ENCODE measurements at places on chromosomes 2 and 18.

- DNase-seq: no peak
Measured at GRCh38 chr18:79488311-79489050, 92.8 kb downstream of the NFATC1 start.

DNA sequence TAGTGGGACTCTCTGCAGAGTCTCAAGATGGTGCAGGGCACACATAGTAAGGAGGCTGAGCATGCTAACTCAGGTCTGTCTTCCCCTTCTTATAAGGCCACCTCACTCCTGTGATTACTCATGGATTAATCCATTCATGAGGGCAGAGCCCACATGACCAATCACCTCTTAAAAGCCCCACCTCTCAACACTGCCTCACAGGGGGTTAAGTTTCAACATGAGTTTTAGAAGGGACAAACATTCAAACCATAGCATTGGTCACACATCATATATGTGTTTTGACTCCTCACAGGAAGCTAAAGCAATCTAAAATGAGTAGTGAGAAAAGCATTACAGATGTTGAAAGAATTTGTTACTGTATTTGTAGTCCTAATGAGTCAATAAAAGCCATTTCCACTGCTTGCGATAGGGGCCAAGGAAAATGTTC lies 57.5 kb downstream of the DTNA start:
- DNase-seq: no peak

GRCh38 chr2:76760367-76760704 lies 761.8 kb downstream of the LRRTM4 start:
- no peak for DNase-seq

DNA sequence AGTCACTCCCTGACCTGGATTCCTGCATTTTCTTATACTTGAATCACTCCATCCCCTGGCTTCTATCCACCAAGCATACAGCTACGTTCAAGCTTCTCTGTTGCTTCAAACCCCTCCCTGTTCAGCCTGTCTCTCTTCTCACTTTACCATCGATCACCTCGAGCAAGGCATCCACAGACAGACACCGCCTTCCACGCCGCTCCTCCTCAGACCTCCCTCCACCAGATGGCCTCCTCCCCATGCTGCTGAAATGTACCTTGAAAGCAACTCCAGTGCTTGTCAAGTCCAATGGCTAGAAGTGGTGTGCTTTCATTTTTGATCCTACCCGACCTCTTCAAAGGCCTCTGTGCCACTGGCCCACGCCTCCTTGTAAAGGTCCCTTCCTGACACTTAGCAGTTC lies 131.3 kb upstream of the ACAA2 start:
- DNase-seq: peak; percentile 43

DNA sequence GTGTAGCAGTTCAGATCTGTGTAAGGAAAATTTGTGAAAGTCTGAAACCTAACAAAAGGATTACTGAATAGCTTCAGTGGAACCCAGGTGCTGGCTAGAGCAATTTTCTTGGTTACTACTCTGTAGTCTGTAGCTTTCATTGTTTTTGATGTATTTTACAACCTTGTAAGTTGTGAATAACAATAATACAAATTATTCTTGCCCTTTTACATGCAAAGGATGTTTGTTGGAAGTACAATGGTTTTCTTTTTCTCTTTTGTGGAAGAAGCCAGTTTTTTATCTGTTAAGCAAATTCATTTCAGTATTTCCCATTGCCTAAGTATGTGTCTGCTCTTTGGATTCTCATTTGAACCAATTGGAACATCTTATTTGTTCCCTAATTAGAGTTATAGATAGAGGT lies 10.2 kb downstream of the LCLAT1 start:
- DNase-seq: no peak

- DNase-seq: no peak
Measured at GRCh38 chr2:73072416-73072815, 904 bp upstream of the SFXN5 start.

GRCh38 chr2:231699006-231699405 lies 9.3 kb upstream of the PTMA start:
- DNase-seq: no peak

DNA sequence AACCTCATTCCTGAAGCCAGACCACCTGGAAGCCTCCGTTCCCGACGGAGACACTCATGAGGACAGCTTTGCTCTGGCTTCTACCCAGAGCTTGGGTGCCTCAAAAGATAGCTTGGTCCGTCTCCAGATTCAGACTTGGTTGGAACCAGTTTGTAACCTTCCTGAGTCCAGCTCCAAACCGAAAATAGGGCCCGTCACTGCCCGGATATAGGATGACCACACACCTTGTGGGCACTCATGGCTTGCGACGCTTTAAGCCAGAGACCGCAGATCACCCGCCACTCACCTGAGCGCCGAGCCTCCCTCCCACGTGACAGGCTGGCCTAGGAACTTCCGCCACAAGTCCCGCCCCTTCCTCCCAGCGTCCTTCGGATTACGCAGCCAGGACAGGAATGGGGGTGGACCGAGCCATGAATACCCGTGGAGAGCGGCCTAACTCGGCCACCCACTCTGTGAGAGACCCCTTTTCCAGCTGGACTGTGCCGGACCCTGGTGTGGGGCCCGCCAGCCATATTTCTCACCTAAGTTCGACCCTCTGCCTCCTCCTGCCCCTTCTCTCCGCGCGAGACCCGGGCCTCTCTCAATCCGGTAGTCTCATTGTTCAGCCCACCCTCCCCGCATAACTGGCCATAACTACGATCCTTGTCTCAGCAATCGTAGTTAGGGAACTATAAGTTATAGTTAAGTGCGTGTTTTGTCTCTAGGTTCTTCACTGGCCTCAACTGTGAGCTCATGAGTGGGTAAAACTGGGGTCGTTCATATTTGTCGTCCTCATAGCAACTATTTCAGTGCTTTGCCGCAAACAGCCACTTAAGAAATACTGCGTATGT lies at the start of gene MPV17:
MPV17 (minus strand) TSS at position 332 of the 830 bp plus-strand sequence. CDS start 580 bp downstream, outside the sequence.
- peak; percentile 95 for DNase-seq

DNA sequence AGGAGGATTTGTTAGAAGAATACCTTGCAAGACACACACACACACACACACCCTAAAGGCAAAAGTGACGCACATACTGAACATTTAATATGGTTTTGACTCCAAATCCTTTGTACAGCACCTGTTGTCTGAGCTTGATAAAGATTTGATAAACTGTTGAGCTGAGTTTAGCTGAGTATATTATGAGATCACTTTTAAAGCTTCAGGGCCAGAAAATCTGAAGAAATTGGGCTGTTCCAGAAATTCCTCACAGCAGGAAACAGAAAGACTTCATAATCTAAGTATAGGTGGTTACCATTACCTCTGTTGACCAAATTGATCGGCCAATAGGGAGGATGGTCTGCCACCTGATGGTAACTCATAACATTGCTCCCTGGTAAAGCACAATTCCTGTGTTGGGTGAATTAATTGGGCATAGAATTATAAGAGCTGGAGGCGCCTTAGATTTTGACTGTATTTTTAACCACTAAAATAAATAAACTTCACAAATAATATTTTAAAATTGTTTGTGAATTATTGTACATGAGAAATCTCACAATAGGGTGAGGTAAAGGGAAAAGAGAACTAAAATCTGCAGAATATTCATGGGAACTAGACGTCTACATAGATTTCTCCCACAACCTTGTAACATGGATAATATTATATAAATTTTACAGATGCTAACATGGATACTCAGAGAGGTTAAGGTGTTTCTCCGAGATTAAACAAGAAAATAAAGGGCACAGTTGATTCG lies 21.8 kb upstream of the RPIA start:
- peak; percentile 14 for DNase-seq

- DNase-seq: peak; percentile 10
Measured at GRCh38 chr18:45993438-45993837, 26.3 kb upstream of the EPG5 start.

DNA sequence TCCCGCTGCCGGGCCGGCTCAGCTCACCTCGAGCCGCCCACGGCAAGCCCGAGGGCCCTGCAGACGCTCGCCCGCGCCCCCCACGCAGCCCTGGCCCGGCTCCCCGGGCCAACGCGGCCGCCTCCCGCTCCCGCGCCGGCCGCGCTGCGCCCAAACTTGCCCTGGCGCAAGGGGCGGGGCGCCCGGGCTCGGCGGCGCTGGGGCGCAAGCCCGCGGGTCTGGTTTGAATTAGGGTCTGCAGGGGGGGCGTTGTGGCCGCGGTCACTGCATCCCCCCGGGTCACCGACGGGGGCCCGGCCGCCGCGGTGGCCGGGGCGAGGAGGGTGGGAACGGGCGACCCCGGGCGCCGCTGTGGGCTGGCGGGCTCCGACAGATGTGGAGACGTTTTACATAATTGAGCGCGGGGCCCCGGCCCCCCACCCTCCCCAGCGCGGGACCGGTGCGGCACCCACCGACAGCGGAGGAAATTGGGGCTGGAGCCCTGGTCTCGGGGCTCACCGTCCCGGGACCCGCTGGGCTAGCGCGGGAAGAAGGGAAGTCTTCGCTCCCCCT lies 690 bp downstream of the SDC1 start:
- no peak for DNase-seq

- DNase-seq: no peak
Measured at GRCh38 chr2:168974428-168974827, 56.7 kb downstream of the ABCB11 start.

DNA sequence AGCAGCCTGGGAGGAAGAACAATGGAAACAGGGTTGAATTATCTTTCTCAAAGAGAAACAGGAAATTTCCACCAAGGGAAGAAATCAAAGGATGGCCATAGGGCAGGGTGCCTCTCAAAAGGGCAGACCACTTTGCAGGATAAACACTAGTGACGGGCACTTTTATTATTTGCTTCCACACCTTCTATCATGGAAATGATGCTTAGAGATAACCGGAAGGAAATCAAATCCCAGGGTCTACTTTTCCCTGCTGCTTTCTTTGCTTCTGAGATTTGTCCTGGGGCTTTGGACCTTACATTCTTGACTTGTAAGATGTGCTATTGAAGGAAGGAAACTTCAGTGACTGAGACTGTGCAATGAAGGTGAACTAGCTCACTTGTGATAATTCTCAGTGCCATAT lies 1.1 kb upstream of the SCN9A start:
- no peak for DNase-seq

- no peak for DNase-seq
Measured at GRCh38 chr18:72041313-72042032, 502.7 kb downstream of the CBLN2 start.
